ENCODE measurements at places on chromosomes 11 and 22.
A peak's percentile ranks its signal among the peaks of the same experiment; 100 is the strongest.

GRCh38 chr11:56700914-56701485 is 2.1 kb downstream of the OR9G1 start:
- DNase-seq: no peak

- no peak for DNase-seq
Measured at GRCh38 chr11:1558775-1559110, 13.3 kb downstream of the DUSP8 start.

- DNase-seq: no peak
Measured at GRCh38 chr11:6655020-6655789, 404 bp downstream of the DCHS1 start.

GRCh38 chr11:125871391-125872137 is 15.9 kb upstream of the HYLS1 start:
- peak; percentile 55 for DNase-seq

GRCh38 chr11:45603946-45604682 is 61.3 kb downstream of the CHST1 start:
- DNase-seq: no peak

DNA sequence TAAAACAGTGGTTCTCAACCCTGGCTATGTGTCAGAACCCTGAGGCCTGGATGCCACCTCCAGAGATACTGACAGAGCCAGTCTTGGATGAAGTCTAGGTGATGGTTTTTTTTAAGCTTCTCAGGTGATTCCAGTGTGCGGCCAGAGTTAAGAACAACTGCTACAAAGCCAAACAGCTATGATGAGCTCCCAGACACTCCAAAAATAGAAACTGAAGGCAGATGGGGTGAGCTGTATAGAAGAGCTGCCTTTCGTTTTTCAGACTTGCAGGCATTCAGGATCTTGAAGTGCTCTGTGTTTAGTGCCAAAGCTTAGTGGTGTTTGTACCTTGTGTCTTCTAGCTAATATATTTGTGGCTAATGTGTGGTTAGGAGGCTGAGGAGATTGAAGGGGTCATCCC is 14.2 kb downstream of the SCUBE2 start:
- no peak for DNase-seq

DNA sequence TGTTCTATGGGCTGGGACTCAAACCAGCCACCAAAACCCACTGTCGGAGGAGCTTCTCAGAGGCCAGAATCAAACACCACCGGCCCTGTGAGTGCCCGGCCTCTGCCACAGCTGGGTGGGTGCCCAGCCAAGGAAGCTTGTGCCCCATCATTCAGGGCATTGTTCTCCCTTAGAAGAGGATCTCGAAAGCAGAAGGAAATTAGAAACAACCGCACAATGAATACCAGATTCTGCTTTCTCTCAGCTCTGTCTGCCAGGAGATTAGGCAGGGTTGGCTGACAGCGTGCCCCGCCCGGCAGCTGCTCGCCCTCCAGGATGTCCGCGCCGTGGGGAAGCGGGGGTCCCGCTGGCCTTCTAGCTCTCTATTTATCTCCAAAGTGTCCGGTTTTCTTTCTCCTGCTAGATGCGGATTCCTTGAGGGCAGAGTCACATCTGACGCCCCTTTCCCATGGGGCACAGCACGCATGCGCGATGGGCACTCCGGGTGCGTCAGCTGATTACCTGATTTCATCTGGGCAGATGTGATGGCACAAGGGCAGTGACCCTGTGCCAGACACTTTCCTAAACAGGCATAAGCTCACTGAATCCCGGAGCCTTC is 25.5 kb downstream of the SCGB1A1 start:
- DNase-seq: no peak

DNA sequence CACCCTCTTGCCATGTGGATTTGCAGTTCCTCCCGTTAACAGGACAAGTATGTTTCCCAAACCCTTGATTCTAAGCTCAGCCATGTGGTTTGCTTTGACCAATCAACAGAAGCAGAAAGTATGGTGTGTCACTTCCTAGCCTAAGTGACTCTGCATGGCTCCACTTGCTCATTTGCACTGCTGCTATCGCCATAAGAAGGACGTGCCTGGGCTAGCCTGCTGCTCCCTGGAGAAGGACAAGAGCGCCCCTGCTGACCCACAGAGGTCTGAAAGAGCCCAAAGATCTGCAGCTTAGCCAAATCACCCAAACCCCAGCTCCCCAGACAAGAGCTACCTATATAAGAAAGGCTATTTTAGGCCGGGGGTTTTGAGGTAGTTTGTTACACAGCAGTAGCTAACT is 18.0 kb downstream of the TBRG1 start:
- DNase-seq: no peak

DNA sequence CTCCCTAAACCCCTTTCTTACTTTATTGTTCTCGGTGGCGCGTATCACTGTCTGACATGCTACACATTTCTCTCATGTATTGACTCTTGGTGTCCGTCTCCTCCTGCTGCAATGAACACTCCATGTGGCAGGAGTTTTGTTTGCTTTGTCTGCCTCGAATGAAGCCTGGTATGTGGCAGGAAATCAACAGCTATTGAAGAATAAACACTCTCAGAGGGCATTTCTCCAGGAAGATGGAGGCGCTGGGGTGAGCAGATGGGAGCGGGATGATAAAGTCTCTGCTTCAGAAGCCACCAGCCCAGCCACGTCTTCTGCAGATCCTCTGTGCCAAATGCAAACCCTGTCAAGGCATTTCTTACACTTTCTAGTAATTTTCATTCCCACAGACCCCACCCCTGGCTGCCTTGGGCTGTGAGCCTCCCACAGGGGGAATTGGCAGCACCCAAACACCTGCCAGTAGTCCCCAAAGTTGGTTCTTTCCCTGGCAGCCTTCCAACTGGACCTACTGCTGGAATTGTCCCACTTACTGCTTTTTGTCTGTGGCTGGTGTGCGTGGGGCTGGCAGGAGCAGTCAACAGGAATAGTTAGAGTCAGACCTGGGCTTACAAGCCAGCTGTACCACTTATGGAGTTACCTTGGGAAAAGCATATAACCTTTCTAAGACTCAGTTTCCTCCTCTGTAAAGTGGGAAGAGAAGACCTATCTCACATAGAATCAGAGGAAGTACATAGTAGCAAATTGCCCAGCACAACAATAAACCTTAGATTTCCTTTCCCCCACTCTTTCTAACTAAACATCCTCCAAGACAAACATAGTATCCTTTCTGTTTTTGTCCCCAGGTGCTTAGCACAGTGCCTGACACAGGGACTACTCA is 13.3 kb upstream of the IL10RA start:
- no peak for DNase-seq

GRCh38 chr11:46127150-46127638 is 5.9 kb upstream of the PHF21A start:
- peak; percentile 83 for DNase-seq

DNA sequence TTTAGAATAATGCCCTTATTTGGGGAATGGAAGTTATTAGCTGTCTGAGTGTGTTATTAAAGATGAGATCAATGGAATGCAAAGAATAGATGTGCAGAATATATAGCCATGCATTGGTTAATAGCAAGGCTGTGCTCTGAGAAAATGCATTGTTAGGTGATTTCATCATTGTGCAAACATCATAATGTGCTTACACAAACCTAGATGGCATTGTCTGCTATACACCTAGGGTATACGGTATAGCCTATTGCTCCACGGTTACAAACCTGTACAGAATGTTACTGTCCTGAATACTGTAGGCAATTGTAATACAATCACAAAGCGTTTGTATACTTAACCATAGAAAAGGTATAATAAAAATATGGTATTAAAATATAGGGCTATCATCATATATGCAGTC is 25.5 kb downstream of the SLC5A12 start:
- no peak for DNase-seq

DNA sequence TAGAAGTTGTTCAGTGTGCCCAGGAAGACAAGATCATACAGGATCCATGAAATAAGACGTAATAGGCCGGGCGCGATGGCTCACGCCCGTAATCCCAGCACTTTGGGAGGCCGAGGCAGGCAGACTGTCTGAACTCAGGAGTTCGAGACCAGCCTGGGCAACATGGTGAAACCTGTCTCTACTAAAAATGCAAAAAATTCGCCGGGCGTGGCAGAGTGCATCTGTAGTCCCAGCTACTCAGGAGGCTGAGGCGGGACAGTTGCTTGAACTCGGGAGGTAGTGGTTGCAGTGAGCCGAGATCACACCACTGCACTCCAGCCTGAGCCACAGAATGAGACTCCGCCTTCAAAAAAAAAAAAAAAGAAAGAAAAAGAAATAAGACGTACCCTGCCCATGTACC is 56.7 kb downstream of the APOL3 start:
- no peak for DNase-seq

DNA sequence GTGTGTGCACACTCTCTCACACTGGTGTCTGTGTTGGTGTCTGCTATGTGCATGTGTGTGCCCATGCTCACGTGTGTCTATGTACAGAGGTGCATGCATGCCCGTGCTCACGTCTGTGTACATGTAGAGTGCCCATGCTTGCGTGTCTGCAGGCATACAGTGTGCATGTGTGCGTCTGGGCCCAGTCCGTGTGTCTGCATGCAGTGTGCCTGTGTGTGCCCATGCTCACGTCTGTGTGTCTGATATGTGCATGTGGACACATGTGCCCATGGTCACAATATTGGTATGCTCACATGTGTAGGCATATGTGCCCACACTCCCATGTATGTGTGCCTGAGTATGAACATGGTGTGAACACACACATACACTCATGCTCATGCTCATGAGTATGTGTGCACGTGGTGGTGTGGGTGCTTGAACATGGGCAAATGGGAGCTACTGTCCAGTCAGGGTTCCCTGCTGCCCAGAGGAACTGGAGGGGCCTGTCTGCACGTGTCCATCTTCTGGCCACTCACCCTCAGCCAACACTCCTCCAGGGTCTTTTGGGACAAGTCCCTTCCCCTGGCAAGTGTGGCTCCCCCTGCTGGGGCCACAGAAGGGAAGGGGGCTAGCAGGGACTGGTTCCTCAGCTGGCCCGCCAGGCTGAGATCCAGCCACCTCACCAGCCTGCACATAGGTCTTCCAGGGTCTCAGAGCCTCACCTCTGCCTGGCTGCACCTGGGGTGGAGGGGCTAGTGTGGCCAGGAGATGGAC is 7.3 kb upstream of the TBX1 start:
- DNase-seq: no peak

GRCh38 chr11:64489831-64490441 is 101.1 kb upstream of the SLC22A12 start:
- peak; percentile 80 for DNase-seq

- no peak for DNase-seq
Measured at GRCh38 chr11:119085437-119085847, 761 bp downstream of the HMBS start.

DNA sequence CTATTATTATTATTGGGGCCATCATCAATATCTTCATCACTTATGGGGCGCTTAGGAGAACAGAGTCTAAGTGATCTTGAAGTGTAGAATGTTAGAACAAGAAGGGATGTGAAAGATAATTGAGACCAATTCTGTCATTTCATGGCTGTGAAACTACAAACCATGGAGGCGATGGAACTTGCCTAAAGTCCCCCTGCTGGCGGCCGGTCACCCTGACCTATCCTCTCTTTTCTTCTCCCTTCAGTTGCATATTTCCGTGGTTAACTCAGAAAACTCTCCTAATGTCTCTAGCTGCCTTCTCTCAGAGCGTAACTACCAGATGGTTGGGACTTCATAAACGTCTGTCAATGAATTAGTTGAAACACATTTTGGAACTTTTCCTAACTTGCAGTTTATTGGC is 6.6 kb upstream of the OR4B1 start:
- no peak for DNase-seq

GRCh38 chr11:85772695-85773094 is 38.2 kb downstream of the SYTL2 start:
- DNase-seq: no peak

- no peak for DNase-seq
Measured at GRCh38 chr22:45101515-45102227, 62.1 kb upstream of the NUP50 start.

DNA sequence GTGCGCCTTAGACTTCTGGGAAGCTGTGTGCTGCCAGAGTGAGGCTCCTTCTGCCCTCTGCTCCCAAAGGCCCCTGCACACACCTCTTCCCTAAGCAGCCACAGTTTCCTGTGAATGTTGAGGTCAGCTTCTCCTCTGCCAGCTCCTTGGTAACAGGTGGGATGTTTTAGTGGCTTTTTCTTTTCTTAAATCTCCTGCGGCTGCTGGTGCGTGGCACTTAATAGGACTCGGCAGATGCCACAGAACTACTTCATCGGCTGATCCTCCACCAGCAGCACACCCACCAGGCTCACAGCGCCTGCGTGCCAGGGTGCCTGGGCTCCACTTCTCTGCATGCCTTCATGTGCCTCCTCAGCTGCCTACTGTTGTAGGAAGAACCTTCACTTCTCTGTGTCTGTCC is 87.8 kb downstream of the RCN1 start:
- DNase-seq: no peak

DNA sequence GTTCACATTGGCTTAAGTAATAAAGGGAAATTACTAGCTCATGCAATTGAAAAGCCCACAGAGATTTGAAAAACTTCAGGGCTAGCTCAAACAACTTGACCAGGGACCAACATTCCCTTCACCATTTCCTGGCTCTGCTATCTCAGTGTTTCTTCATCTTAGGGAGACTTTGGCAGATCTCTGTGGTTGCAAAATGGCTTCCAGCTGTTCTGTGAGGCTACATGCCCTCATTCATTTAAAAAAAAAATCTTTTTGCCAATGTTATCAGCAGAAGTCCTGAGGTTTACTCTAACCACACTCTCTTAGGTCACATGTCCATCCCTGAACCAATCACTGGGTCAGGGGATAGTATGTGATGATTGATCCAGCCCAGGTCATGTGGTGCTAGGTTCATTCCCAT is 13.9 kb upstream of the RASSF10 start:
- DNase-seq: no peak

- DNase-seq: no peak
Measured at GRCh38 chr11:71188073-71188472, 64.3 kb downstream of the SHANK2 start.

DNA sequence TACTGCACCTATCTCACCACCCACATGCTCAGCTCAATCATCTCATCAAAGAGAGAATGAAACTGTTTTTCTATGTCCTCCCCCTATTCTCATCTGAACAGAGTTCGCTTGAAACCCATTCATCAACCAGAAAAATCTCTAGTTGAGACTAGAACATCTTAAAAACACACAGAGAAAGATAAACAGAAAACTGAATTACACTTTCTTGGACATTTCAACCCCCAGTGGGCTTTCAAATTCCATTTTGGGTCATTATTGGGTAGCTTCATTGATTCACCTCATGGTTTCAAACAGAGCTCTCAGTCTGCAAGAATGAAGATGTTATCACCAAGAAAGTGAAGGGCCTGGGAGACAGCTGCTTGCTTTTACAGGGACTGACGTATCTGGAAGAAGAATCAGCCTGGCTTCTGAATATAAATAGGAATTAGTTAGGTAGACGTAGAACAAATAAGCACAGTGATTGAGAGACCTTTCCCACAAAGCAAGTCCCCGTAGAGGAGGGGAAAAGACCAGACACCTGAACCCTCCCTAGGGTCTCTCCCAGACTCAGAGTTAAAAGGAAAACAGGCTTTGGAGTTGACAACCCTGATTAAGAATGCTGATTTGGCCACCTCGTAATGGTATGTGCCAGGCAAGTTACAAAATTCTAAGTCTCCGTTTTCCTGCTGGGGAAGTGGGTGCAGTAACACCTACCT is 155.7 kb downstream of the BBOX1 start:
- no peak for DNase-seq
